ENCODE measurements at places on chromosomes 11 and 22.

DNA sequence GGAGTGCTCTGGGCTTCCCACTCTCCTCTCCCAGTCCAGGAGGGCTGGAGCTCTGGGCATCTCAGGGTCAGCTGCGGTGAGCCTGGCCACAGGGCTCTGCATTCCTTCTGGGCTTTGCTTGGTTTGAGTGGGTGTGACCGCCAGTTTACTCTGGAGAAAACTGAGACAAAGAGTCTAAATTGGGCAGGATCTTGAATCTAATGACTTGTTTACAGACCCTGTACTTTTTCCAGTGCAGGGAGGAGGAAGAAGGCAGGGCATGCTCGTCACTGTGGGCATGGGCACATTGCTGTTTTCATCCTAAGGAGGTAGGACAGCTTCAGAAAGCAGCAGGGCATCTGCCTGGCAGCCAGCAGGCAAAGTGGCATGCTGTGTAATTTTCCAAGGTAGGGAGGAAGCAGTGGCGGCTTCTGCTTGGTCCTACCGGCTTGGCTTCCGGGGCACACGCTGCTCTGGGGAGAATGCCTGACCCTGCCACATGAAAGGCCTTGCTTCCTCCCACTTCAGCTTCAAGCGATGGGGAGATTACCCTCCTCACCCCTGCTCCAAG lies 22.9 kb downstream of the FLI1 start:
- DNase-seq = no peak

- DNase-seq = no peak
Measured at GRCh38 chr11:74345420-74345819, 34.0 kb upstream of the P4HA3 start.

DNA sequence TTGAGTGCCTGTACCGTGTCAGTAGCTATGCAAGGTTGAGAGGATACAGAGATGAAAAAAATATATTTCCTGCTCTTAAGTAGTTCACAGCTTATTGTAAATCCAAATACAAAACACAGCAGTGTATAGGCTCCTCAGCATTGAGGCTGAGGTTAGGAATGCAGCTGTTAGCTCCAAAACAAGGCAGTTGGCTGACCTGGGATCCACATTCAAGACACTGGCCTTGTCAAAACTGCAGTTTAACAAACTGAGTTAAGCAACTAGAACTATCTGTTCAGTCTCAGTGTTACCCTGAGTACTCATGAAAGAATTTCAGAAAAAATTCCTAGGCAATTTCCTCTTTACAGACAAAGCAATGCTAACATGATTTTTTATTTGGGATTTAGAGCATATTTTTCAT lies 42.8 kb downstream of the REXO2 start:
- no peak for DNase-seq

- no peak for DNase-seq
Measured at GRCh38 chr11:9808943-9809342, 145.1 kb downstream of the SWAP70 start.

GRCh38 chr11:13216019-13216710 lies 61.4 kb upstream of the BMAL1 start:
- DNase-seq = no peak

- DNase-seq = no peak
Measured at GRCh38 chr22:29054251-29054767, 7.3 kb downstream of the C22orf31 start.
